Fibroblast of pulmonary artery (primary cell): ENCODE measurements at places on chromosomes 3 and 15.
A peak's percentile ranks its signal among the peaks of the same experiment; 100 is the strongest.

DNA sequence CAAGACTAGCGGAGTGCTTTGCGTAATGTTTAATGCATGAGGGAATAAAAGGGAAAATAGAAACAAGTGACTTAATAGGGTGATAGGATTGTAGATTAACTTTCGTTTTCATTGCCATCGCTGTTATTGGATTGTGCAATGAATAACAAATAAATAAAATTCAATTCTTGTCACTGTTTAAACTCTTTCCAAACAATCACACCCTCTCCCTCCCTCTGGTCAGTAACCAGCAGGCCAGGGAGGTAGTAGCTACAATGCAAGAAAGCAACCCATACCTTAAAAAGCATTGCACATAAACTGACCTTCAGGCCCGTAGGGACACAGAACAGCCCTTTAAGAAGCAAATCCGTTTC, 705 bp upstream of the TFRC start:
- DNase-seq = no peak

DNA sequence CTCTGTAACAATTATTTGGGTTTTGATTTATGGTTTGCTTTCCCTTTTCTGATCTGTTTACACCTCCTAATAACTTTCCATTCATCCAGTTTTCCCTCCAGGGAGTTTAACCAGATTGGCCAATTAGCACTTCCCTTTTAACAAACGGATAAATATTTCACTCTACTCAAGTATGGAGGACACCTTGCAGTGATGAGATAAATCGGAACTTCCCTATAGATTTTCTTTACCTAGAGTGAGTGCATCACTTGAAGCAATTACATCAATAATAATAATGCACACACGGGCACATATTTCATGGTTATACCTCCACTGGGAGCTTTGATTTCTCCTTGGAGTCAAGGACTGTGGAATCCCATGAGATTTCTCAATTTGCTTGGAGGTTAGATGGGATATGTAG, 239.1 kb upstream of the CFAP20DC start:
- DNase-seq = no peak

- DNase-seq = no peak
Observed at GRCh38 chr15:27506752-27507151, 535.8 kb downstream of the GABRG3 start.

DNA sequence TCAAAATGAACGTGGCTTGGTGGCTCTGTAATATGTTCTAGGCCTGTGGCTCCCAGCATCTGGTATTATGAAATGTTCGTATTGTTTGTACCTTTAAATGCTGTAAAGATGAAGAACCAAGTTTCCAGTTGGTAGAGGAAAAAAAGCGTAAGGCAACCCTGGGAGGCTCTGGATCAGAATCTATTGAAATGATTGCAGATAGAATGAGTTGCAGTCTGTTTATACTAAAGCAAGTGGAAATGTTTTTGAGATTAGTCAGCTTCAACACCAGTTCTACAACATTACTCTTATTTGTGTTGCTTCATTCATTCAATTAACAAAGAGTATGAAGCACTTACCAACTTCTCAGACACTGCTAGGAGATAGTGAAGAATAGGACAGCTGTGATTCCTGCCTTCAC, 5.3 kb downstream of the ARL6IP5 start:
- DNase-seq = peak; percentile 78

GRCh38 chr3:27326202-27326601, 43.0 kb downstream of the NEK10 start:
- peak; percentile 17 for DNase-seq

DNA sequence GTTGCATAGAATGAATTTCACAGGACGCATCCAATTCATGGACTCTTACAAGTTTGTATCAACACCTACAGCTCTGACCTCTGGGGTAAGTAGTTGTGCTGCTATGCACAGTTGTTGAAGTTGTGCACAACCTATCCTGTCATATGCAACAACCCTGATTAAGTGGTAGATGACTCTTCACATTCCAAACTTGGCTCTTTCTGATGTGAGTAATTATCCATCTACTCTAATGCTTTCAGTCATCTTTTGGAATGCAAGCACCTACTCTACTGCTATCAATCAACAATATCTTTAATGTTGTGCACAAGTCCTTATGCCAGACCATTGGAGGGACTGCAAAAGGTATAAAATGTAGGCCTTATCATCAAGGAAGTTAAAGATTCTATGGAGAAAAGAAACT, 921.4 kb downstream of the MCTP2 start:
- DNase-seq = no peak
